ENCODE measurements at places on chromosomes 3 and 15.

DNA sequence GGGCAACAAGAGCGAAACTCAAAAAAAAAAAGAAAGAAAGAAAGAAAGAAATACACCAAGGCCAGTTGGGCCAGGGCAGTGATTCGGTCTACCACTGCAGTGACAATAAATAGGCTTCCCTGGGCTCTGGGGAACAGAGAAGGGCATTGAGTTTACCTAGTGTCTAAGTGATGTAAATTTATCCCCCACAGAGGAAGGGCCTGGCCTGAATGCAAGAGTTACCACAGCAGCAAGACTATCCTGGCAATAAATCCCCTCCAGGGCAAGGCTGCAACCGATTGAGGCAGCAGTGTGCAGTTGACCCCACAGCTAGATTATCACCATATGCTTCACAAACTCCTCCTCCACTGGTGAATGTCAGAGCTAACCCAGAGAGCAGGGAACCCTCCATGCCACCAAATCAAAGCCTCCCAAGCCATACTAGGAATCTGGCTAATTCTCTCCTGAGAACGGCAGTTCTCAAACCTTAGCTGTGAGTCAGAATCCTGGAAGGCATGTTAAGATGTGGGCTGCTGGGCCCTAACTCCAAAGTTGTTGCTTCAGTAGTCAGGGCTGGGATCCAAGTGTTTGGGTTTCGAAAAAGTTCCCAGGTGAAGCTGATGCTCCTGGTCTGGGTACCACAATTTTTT, 64.3 kb upstream of the GATM start:
- DNase-seq: no peak

GRCh38 chr3:128483657-128484403, 9.2 kb downstream of the GATA2 start:
- no peak for DNase-seq

GRCh38 chr3:66104535-66104934, 65.8 kb upstream of the MAGI1 start:
- no peak for DNase-seq

DNA sequence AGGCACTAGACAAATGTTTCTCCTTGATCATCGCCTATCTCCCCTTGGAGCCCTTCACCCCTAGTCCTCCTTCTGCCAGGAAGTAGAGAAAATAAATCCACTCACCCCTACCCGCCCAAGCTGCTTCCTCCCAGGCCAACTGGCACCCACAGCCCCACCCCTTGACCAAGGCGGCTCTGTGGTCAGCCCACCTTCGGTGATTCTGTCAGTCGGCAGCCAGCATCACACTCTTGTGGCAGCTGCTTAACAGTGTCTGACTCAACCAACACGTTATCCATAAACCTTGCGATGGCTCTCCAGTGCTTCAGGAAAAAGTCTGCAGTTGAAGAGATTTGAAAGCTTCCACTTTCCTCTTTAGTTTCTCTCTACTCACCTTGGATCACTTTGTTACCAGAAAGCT, 7.6 kb downstream of the SHF start:
- DNase-seq: no peak

DNA sequence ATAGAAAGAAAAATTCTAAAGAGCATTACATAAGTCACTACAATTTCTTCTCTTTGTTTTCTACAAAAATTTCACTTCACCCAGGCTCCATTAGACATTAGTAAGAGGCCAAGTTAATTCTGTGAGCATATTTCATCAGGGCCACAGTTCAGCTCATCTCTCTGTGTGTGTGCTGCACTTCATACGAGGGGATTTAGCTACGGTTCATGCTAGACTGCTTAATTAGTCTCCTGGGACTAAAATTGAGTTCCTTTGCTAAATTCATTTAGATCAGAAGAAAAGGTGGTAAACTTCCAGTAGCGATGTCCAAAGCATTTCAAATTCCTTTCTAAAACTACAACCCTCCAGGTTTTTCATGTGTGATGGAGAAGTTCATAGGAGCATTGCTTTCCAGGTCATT, 83.1 kb upstream of the SETMAR start:
- DNase-seq: no peak

DNA sequence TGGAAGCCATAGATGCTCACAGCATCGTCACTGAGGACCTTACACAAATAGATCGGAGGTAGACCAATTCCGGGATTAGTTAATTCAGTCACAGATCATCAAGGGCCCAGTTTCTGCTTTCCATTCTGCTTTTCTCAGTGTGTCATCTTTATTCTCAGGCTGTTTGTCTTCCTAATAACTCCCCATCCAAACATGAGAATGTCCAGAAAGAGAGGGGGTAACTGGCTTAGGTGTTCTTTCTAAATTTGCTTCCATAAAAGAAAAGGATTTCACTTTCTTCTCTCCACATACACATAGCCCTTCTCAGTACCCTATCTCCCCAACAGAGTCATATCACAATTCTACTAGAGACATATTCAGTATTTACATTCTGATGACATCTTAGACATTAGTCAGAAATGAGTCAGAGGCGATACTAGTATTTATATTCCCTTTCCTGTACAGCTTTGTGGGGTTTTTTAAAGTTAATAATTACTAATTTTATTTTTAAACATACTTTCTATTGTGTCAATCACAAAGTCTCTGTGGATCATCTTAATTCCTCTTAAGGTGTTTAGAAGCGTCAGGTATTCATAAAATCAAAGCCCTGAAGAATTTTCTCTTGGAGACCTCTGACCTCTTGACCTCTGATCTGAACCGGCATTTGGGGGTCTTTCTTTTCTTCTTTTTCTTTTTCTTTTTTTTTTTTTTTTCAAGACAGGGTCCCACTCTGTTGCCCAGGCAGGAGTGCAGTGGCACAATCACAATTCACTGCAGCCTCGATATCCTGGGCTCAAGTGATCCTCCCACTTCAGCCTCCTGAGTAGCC, 24.3 kb upstream of the IL12A start:
- no peak for DNase-seq

GRCh38 chr3:195068084-195069080, 202.6 kb downstream of the XXYLT1 start:
- no peak for DNase-seq
